ENCODE measurements at places on chromosomes 1 and 21.
A peak's percentile ranks its signal among the peaks of the same experiment; 100 is the strongest.

- no peak for DNase-seq
Measured at GRCh38 chr1:43021547-43022474, 63.1 kb upstream of the SLC2A1 start.

GRCh38 chr1:14866911-14867612 lies 268.6 kb downstream of the KAZN start:
- no peak for DNase-seq

DNA sequence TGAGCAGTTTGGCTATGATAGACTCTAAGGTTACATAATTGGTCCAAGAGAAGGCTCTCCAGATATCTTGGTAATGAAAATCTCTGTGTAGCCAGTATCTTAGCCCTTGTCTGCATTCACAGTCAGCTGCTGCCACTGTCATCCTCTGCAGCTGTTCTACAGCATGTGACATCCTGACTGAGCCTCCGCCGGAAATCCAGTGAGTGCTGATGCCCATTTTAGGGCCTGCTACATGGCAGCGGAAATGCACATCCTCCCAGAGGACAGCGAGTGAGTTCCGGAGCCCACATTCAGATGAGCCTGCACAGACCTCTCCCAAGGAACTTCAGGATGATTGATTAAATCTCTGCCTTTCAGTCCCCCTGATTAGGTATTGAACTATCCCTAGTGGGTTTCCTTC lies 237.1 kb downstream of the HHIPL2 start:
- no peak for DNase-seq

DNA sequence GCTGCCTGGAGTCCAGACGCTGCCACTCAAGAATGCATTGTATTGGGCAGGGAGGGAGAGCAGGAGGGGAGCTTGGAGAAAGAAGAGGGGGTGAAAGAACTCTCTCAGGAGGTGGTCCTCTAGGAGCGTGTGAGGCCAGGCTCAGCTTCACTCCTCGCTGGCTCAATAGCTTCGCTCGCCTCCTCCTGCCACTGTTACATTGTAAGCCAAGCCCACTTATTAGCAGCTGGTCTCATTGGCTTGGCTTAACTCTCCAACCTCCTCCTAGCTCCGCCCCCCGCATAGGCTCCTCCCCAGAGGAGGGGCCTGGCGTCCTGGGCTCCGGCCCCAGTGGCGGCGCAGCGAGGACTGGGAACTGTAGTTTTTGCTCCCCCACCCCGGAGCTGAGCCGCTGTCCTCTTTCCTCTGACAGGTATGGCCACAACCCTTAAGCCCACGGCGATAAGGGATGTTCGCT lies at the start of gene KCNN3:
Gene KCNN3 (minus strand): TSS at position 167 of the 457 bp plus-strand sequence. CDS start 317 bp downstream, outside the sequence.
- DNase-seq: peak; percentile 91

GRCh38 chr1:58896246-58897183 lies 112.7 kb upstream of the JUN start:
- peak; percentile 62 for DNase-seq

GRCh38 chr1:248750496-248750895 lies 5.1 kb downstream of the LYPD8 start:
- no peak for DNase-seq

GRCh38 chr1:62213075-62213914 lies 18.6 kb downstream of the L1TD1 start:
- DNase-seq: no peak

DNA sequence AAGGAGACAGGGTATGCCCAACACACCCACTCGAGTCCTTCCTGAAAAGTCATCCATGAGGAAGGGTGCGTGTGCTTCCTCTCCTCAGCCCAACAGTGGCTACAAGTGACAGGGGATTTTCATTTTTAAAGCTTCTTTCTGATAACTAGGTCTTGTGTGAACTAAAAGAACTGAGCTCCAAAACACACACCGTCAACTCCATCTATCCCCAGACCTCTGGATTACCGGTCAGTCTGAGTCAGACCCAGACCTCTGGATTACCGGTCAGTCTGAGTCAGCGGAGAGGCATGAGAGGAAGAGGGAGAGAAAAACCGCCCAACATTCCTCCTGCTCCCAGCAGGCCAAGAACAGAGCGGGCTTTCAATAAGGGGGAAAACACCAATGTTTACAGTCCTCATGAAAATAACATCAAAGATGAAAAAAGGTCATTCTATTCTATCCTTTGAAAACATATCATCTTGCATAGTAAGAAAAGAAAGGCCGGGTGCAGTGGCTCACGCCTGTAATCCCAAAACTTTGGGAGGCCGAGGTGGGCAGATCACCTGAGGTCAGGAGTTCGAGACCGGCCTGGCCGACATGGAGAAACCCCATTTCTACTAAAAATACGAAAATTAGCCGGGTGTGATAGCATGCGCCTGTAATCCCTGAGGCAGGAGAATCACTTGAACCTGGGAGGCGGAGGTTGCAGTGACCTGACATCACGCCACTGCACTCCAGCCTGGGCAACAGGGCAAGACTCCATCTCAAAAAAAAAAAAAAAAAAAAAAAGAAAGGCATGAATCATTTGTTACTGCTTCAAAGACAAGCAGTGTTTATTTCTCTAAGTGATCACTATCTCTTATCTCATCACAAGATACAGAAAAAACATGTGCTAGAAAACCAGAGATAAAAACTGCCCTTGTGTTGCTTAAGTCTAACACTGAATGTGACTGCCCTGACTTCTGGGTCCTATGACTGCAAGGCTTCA lies 3.4 kb downstream of the PTTG1IP start:
- peak; percentile 77 for DNase-seq

- DNase-seq: no peak
Measured at GRCh38 chr1:1990222-1990621, 13.4 kb downstream of the CFAP74 start.

DNA sequence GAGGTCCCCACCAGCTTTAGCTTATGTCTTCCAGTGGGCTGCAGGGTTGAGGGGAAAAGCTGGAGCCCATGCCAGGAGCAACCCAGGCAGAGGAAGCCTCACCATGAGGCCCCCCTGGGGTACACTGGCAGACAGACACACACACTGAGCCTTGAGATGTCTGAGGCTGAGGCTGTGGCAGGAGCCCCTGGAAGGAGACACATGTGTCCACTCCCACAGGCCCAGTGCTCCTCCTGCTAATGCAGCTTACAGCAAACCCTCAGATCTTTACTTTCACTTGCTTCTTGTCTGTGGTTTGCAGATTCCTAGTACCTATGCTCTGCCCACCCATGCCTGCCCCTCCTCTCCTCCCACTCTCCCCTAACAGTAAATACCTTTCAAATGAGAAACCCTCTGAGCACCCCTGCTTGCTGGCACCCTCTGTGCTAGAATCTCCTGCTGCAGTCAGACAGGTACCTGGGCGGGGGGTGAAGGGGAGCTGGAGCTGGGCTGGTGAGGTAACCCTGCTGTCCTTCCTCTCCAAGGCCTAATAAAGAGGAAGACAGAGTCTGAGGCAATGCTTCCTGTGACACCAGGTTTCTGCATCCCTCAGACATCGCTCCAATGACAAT lies 63.4 kb upstream of the NEK2 start:
- no peak for DNase-seq

GRCh38 chr1:99685516-99686180 lies 39.7 kb downstream of the PALMD start:
- peak; percentile 70 for DNase-seq

DNA sequence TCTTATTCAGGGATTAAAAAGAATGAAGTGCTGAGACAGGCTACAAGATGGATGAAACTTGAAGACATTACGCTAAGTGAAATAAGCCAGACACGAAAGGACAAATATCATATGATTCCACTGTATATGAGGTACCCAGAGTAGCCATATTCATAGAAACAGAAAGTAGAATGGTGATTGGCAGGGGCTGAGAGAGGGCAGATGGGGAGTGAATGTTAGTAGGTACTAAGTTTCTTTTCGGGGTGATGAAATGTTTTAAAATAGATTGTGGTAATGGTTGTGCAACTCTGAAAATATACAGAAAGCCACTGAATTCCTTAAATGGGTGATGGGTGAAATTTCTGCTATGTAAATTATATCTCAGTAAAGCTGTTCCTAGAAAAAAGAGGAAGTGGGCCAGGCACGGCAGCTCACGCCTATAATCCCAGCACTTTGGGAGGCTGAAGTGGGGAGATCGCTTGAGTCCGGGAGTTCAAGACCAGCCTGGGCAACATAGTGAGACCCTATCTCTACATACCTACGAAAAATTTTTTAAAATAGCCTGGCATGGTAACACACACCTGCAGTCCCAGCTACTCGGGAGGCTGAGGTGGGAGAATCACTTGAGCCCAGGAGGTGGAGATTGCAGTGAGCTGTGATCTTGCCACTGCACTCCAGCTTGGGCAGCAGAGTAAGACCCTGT lies 15.9 kb downstream of the SLC27A3 start:
- DNase-seq: no peak

GRCh38 chr1:228405979-228406228 lies 731 bp downstream of the TRIM11 start:
- DNase-seq: no peak

GRCh38 chr21:25300632-25301031 lies 306.6 kb downstream of the MRPL39 start:
- DNase-seq: no peak

GRCh38 chr1:188314557-188315137 lies 1485.9 kb downstream of the PLA2G4A start:
- no peak for DNase-seq

GRCh38 chr21:14630556-14631069 lies 84.5 kb upstream of the SAMSN1 start:
- no peak for DNase-seq

GRCh38 chr21:26077521-26077920 lies 93.0 kb downstream of the APP start:
- no peak for DNase-seq

DNA sequence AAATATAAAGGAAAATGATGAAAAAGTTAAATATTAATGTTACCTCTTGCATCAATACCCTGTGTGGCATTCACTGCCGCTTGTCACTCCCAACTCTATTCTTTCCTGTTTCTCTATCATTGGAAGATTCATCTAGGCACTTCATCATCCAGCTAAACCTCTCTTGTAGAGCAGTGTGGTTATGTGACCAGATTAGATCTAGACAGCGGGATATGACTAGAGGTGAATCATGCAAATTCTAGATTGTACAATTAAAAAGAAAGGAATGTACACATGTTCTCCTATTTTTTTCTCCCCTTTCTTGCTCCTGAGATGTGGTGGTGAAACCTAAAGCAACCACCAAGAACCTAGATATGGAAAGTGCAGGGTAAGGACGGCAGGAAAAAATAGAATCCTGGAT lies 174.1 kb downstream of the LBR start:
- no peak for DNase-seq

- no peak for DNase-seq
Measured at GRCh38 chr1:95951371-95952102, 717.5 kb downstream of the RWDD3 start.

DNA sequence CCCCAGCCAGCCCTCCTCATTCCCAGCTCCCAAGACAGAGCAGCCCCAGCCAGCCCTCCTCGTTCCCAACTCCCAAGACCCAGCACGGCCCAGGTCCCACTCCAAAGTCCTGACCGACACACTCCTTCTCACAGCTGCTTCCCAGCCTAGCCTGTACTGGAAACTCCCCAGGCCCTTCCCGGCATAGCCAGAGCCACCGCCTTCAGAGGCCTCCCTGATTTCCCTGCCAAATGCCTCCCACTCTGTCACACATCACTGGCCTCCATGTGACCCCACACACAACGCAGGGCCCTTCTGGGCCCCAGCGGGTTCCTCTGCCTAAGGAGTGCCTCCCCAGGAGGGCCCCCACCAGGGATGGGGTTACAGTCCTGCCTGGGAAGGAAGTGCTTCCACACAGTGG lies 2.8 kb downstream of the UBE2J2 start:
- no peak for DNase-seq

GRCh38 chr1:221782477-221782876 lies 40.6 kb upstream of the DUSP10 start:
- DNase-seq: no peak

DNA sequence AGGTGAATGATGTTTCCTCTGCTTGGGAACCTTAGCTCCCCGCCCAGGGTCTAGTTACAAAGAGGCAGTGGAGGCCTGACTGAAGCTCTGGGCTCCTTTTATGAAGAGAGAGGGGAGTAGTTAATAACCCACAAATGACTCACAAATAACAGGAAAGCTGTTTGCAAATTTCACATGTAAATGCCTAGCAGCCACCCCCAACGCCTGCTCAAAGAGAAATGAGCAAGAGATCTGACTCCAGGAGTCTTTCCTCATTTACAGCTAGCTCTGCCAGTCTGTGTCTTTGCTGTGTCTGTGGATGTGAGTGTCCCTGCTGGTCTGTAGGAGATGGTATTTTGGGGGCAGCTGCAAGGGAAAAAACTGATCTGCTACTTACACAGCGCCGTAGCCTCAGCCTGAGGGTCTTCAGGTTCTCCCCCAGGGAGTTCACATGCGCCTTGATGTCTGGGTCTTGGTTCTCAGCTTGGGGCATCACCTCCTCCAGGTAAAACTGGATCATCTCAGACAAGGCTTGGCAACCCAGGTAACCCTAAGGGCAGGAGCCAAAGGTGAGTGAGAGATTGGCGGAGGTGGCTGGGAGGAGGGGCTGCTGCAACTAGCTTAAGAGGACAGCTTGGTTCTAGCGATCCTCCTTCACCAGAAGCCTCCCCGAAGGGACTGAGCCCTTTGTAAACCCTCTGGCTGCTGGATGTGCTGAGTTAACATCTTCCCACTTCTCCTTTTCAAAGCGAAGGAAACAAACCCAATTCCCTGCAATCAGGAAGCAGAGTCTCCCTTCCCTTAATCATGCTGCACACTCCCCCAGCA lies at the start of gene IL19:
Gene IL19 (plus strand): TSS at position 243 of the 807 bp plus-strand sequence. CDS start 65,890 bp downstream, outside the sequence.
- peak; percentile 10 for DNase-seq

GRCh38 chr1:24364975-24365678 lies 46.0 kb downstream of the GRHL3 start:
- DNase-seq: no peak

DNA sequence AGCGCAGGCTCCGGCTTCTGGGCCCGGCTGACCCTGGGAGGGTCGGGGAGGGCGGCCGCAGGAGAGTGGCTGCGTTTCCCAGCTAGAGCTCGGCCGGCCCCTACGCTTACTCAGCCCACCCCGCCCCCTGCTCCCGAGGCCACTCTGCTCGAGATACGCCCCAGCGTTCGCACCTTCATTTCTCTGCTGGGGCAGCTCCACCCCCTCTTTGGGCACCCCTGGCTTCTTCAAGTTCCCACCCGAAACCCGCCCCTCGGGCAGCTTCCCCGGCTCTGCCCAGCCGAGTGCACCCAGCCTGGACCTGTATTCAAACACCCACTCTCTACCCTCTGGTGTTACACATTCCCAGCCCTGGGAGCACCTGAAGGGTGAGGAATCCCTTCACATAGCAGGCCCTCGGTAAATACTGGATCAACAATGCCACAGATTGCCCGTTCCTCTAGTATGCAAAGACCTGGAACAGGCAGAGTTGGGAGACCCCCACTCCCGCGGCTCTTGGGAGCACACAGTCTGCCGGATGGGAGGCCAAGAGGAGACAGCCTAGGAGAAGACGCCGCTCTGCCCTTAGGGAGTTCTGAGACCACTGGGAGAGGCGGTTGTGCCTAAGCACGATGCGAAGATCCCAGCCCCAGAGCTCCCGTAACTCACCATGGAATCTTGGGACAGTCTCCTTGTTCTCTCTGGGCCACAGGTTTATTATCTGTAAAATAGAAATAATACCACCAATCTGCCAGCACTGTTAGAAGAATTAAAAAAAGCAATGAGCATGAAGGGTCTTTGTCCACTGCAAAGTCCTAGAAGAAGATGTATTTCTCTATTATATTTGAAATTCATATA lies 566 bp upstream of the PAQR7 start:
- no peak for DNase-seq
